ENCODE measurements at places on chromosomes 6 and 20.

- no peak for DNase-seq
Measured at GRCh38 chr6:132405143-132405915, 4.1 kb upstream of the MOXD1 start.

- DNase-seq = no peak
Measured at GRCh38 chr6:137941995-137942394, 74.9 kb downstream of the TNFAIP3 start.

- no peak for DNase-seq
Measured at GRCh38 chr20:23369072-23369823, 7.3 kb downstream of the GZF1 start.

DNA sequence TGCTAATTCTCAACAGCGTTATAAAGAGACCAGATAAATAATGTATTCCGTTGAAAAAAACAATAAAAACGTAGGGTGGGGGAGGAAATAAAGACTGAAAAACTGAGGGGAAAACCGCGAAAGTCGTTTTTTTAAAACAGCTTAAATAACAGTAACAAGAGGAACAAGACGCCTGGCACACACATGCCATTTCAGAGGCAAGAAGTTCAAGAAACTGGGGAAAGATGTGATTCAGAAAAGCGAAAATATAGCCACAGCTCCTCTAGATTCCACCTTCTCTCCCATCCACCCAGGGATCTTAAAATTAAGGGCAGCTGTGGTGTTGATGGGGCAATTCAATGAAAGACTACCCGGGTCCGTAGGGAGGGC is 1.3 kb downstream of the EPB41L2 start:
- no peak for DNase-seq

DNA sequence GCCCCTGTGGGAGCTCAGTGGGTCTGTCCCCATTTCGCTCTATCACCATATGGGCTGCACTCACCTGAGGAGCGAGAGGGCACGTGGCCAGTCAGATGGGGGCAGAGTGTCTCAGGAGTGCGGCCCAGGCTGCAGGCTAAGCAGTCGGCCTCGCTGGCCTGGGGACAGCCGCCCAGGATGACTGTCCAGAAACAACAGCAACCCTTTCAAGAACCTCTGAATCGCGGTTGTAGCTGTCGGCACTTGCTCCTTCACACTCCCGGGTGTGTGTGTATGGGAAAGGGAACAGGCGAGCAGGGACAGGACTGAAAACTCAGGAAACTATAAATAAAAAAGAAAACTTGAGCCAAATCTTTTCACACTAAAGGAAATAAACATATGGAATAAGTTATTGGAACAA is 63.1 kb downstream of the TFAP2A start:
- no peak for DNase-seq

GRCh38 chr20:41185013-41185757 is 47.8 kb downstream of the PLCG1 start:
- no peak for DNase-seq

DNA sequence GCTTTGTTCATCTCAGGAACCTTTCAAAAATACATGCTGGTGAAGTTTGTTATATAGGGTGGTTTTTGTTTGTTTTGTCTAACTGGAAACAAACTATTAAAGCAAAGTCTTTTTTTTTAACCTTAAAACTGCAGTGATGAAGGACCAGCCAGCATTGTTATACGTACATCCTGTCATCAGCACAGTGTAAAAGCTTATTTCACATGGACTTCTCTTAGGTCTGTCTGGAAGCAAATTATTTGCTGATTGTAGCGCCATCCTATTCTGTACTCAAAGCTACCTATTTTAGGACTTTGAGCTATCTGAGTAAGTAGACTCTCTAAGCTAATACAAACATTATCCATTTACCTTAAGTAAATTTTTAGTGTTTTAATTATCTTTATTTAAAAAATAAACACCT is 61.7 kb downstream of the SNX9 start:
- DNase-seq = no peak

DNA sequence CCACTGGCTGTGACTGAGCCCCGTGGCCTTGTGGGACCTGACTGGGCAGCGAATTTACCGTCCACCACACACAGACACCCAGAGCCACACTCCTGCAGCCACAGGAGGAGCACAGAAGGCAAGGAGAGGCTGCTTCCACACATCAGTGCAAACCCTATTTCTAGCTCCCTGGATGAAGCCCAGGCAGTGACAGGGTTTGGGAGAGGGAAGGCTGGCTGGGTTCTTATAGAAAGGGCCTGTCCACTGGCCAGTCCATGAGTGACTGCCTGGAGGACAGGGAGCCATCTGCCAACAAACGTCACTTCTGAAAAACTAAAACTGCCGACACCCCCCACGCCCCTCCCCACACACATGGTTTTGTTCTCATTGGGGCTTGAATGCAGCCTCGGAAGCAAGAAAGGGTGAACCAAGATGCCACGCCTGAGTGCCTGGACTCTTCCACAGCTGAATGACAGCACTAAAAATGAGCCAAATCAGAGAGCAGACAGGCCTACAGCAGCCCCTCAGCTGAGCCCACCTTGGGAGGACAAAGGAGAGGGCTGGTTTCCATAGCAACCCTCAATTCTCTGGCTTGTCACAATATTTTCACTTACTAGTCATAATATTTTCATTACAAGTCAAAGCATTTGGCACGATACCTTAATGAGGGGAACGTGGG is 38.4 kb downstream of the RRBP1 start:
- DNase-seq = no peak

DNA sequence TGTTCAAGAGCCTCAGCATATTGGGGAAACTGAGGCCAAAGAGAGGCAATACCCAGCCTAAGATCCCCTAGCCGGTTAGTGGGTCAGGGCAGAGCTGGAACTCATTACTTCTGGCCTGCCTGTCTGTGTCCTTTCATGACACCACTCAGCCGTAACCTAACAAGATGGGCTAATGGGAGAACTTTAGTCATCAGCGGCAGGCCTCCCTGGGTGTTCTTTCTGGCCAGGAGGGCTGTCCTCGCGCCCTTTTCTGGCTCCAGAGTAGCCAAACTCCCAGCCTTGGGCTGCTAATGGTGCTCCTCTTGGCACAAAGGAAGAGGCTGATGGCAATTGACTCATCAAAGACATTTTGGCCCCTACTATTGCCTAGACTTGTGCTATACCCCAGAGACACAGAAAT is 76.6 kb downstream of the NCR2 start:
- no peak for DNase-seq

DNA sequence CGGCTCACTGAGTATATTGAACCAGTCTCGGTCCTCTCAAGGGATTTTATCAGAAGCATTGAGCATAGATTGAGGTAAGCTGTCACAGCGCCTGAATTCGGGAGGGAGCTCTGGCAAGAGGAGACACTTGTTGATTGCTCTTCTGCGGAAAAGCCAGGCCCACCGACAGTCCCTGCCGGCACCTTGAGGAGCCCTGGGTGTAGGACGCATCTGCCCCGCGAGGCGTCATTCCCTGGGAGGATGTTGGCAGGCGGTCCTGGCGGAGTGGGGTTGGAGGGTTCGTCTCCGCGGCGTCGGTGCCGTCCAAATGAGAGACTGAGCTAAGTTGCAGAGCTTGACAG is 843 bp downstream of the FBXO9 start:
- no peak for DNase-seq

- DNase-seq = no peak
Measured at GRCh38 chr20:1652960-1653359, 4.6 kb downstream of the SIRPG start.

- DNase-seq = no peak
Measured at GRCh38 chr20:25863536-25864325, 167.1 kb upstream of the ZNF337 start.

- DNase-seq = no peak
Measured at GRCh38 chr6:150057501-150057951, 11.4 kb downstream of the ULBP3 start.

- no peak for DNase-seq
Measured at GRCh38 chr6:93164781-93165180, 254.6 kb downstream of the EPHA7 start.

DNA sequence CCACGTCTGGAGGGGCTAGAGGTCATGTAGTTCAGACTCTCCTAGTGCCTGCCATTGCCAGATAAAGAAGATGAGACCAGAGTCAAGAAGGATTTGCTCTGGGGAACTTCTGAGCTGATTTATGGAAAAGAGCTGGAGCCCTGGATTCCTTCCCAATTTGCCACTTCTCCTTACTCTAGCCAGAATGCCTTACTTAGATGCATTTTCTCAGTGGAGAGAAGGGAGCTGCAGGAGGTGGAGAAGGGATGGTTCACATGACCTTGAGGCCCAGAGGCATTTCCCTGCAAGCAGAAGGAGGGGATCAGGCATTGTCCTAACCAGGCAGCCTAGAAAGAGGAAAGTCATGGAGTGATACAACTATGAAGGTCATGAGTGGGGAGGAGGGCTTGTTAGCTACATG is 122.2 kb downstream of the UNC5CL start:
- no peak for DNase-seq

GRCh38 chr20:18728870-18729224 is 84.7 kb upstream of the SCP2D1 start:
- DNase-seq = no peak

DNA sequence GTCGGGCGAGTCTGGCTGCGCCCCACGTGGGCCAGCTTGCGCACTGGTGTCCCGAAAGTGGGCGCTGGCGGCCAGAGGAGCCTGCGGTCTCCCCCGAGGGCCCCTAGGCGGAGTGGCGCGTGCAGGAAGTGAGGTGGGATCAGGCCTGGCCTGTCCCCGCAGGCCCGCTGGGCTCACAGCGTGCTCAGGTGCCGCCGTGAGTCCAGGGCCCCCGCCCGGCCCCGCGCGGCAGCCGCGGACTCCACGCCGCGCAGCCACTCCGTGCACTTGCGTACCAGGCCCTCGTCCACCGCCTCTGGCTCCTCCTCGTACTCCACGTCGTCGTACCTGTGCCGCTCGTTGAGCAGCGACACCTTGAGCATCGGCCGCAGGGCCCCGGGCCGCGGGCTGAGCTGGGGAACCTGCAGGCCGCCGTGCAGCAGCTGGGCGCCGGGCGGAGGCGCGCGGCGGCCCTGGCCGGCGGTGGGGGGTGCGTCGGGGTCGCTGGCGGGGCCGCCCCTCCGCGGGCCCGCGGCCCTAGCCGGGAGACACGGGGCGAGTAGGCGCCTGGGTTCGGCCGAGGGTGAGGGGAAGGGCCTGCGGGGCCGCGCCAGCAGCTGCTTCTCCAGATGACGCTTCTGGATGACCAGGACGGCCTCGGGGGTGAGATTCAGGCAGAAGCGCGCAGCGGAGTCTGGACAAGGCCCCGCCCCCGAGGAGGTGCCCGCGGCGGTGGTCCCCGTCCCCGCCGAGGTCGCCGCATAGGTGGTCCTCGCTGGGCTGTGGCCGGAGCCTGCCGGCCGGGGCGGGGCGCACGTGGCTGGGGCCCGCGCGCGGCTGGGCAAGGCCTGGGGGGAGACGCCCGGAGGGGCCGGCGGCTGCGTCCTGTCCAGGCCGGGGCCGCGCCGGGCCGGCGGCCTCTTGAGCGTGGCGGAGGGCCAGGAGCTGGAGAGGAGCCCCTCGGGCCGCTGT is 835 bp downstream of the PRR18 start:
- DNase-seq = peak; percentile 75

DNA sequence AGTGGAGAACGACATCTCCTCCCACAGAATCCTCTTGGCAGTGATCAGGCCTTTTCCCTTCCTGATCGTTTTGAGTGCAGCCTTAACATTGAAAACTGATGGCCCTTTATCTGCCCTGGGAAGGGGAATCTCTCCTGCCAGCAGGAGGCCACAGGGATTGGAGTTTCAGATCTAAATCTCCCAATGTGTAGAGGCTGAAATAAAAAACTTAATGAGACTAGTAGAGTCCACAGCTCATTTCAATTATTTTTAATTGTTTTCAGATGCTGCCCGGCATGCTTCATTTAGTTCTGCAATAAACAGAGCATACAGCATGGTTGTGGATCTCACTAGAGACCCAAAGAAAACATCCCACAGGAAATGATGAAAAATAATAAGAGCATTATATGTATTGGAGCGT is 662.2 kb upstream of the HS3ST5 start:
- peak; percentile 3 for DNase-seq

- no peak for DNase-seq
Measured at GRCh38 chr6:36853325-36853724, 14.1 kb upstream of the CPNE5 start.

DNA sequence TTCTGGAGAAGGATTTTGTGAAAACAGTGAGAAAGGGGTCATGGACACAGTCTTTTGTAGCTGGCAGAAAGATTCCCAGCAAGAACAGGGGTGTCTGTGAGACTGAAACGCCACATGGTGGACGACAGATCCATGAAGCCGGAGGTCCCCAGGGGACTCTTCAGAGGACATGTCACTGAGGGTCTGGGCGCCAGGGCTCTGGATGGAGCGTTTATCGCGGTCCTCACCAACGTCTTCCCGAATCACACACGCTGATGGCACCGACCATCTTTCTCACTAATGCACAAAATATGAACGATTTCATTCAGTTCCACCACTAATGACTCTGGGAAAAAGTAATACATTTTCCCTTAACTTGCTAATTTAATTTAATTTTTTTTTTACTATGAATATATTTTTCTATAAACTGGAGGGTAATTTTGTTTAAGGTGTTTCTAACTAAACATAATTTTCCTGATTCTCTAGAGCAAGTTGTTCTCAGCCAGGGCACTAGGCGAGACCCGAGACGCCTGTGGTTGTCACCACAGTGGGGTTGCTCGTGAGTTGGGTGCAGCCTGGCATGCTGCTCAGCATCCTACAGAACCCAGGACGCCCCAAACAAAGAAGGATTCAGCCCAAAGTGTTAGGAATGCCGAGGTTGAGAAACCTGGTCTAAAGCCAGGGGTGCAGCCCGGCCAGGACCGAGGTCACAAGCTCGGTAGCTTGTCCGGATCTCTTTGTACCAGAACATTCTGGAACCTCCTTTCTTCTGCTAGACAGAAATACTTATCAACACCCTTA is 306.2 kb downstream of the TAF4 start:
- DNase-seq = no peak

- no peak for DNase-seq
Measured at GRCh38 chr6:168596344-168596743, 155.4 kb downstream of the SMOC2 start.

DNA sequence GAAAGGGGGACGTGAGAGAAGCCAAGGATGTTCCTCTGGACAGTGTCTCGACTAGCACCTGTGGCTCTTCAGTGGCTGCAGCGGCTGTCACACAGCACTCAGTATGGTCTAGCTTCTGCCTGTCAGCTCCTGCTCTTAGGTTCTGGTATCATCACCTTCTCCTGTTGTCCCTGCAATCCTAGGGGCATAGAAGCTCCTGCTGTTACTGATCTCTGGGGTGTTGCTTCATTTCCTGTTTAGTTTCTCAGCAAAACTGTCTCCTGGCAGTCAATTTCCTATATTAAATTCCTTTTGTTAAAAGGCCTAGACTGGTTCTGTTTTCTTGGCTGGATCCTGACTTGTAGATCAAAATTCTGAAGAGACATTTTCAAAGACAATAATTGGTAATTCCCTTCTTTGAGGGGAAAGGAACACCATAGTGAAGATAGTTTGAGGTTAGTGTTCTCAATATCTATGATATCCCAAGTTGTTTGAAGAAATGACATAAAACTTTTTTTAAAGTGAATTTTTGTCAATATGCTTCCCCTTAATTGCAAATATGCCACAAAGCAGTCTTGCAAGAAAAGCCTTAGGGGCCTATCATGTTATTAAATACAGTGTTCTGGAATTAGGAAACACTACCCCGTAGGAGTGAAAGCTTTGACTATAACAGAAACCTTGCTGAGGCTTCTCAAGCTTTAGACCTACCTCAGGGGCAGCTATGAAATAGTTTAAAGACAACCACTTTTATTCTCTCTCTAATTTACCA is 148.5 kb downstream of the KIF6 start:
- DNase-seq = no peak

- DNase-seq = peak; percentile 33
Measured at GRCh38 chr20:3123542-3123941, 36.1 kb downstream of the FASTKD5 start.

- no peak for DNase-seq
Measured at GRCh38 chr6:52649536-52650160, 21.3 kb upstream of the TMEM14A start.

Measured in DMS153 (cell line).